Effector CD4-positive, alpha-beta T cell (primary cell): ENCODE measurements at places on chromosomes 11 and 22.
A peak's percentile ranks its signal among the peaks of the same experiment; 100 is the strongest.

GRCh38 chr11:33021937-33022336 lies 6.3 kb downstream of the DEPDC7 start:
- no peak for DNase-seq

DNA sequence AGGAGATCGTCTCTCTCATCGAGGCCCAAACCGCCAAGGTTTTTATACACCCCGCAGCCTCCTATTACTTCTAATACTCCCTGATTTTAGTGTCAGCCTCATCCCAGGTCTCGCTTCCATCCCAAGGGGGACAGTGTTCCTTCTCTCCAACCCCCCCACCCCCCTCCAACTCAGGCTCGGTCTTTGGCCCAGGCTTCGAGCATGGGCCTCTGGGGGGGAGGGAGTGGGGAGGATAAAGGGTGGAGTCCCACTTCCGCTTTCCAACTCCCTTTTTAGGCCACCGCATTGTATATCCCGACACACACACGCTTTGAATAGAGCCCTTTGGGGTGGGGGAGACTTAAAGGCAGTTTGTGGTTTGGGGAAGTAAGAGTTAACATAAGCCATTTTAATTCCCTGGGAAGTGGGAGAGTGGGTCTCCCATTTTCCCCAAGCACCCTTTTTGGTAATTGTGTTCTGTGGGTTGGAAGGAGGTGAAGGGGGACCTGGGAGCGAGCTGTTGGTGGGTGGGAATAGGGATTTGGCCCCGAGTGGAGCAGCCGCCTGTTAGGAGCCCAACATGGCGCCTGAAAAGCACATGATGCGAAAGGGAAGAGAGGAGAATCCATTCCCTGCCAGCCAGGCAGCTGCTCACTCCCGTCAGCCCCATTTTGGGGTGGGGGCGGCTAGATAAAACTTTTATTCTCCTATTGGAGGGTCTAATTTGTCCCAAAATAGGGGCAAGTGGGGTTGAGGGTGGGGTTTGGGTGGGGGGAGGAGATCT lies 844 bp downstream of the PCF11 start:
- DNase-seq = peak; percentile 30

- DNase-seq = no peak
Observed at GRCh38 chr11:84247926-84248325, 961.8 kb upstream of the CCDC90B start.

- no peak for DNase-seq
Observed at GRCh38 chr22:39773976-39774539, 119.5 kb downstream of the ENTHD1 start.

DNA sequence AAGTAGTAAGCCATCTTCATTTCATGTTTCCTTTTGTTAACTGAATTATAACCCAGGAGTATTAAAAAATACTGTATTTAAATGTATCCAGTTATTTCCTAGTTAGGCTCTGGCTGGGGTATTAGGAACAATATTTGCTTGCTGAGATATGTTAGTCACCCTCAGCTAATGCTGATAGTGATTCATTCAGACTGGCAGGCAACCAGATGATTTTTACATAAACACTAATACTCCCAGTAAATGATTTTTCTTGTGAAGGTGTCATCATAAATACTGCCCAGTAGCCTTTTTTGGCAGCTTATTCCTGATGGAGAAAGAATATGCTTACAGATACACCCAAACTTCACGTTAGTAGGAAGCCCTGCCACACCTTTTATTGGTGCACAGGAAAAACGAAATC lies 8.1 kb downstream of the YWHAH start:
- no peak for DNase-seq
